ELR (cell line): ENCODE measurements at places on chromosomes 1 and 21.

DNA sequence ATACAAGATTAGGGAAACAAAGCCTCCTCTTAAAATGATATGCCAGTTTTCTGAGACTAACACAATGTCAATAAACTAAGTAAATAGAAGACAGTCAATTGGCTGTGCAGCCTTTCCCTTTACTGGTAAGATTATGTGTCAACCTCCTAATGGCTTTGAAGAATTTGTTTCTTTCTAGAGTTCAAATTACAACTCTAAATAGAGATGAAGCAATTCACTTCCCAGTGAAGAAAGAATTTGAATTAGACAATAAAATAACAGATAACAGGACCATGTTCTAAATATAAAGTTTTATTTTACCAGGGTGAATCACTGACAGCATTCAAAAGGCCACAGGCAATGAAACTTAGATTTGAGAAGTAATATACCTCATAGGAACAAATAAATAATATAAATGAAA lies 680.3 kb downstream of the PLA2G4A start:
- no peak for DNase-seq

DNA sequence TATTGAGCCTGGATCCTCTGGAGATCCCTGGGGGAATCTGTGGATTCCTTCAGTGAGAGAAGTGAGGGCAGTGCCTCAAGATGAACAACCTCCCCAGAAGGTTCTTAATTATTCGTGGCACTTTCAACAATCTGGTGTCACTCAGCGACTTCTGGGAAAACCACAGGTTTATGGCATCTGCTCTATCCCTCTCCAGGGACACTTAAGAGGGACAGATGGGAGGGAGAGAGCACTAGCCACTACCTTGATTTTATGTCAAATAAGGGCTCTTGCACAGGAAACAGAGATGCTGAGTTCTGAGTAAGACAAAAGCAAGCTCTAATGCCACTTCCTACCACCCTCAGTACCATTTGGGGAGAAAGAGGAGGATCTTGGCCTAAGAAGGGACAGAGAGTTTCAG lies 21.2 kb upstream of the CHI3L1 start:
- no peak for DNase-seq

DNA sequence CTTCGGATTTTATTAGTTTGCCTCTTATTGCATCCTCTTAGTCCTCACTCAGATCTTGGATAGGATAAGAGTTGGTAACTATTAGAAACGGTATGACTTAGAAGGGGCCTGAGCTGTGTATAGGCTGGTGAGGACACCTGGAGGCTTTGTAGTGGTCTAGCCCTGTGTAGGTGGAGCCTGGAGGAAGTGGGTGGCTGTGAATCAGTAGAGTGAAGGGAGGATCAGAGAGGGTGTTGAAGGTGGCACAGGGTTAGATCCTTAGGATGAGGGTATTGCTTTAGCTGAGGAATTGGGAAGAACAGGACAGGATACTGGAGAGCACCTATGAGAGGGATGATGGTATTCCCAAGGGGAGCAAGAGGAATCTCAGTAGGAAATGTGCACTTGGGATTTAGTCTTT lies 5.7 kb downstream of the VANGL1 start:
- DNase-seq: no peak

GRCh38 chr1:109917768-109918606 lies 7.3 kb downstream of the CSF1 start:
- DNase-seq: no peak

DNA sequence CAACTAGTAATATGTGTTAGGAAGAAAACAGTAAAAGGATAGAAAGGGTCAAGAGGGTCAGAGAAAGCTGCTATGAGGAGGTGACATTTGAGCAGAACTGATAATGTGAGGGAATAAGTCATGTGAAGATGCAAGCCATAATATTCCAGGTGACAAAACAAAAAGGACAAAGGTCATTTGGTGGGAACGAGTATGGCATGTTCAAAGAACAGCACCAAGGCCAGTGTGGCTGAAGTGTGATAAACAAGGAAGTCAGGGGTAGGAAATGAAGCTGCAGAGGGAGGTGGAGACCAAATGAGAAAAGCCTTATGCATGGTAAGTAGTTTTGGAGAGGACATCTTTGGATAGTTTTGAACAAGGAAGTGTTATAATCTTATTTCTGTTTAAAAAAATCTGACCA lies 46.7 kb downstream of the LPGAT1 start:
- no peak for DNase-seq

DNA sequence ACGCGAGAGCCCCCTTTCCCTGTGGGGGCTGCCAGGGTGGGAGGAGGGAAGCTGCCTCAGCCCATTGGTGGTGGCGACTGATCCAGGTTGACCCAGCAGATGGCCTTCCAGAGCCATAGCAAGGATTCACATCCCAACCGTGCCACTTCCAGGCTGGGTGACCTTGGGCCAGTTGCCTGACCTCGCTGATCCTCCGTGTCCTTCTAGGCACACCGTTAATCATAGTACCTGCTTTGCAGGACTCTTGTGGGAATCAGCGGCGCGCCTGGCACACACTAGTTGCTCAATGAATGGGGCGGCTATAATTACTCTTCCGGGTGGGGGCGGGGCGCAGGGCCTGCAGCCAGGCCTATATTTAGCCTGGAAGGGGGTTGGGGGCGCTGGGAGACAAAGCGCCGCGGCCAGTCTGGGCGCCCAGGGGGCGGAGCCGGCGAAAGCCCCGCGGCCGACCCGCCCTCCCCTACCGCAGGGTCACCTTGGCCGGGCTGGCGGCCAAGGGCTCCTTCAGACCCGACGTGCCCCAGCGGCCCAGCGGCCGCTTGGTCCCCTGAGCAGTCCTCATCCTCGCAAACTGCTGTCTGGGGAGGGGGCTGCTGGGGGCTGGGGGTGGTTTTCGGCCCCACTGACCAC lies 5.1 kb downstream of the HSPB7 start:
- DNase-seq: peak; percentile 30

GRCh38 chr1:111190931-111191451 lies 9.5 kb downstream of the DENND2D start:
- DNase-seq: peak; percentile 51

- no peak for DNase-seq
These were observed 15.6 kb upstream of the PLEKHG5 start for GRCh38 chr1:6507037-6507428.

DNA sequence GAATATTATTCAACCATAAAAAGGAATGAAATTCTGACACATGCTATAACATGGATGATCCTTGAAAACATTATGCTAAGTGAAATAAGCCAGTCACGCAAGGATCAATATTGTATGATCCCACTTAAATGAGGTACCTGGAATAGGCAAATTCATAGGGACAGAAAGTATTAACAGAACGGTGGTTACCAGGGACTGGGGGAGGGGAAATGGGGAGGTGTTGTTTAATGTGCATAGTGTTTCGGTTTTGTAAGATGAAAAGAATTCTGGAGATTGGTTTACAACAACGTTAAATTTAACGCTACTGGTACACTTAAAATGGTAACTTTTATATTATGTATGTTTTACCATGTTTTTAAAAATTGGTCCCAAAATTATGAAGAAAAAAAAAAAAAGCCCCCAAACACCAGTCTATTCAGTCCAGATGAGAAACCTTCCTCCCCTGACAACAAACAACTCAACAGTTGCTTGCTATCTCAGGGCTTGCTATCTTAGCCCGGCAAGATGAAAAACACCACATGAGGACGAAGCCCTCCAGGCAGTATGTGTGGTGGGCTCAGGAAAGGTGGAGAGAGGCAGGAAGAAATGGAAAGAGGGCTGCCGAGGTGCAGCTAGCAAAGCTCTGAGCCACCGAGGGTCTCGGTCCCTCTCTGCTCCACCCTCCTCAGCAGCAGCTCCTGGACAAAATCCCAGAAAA lies 8.5 kb downstream of the NUAK2 start:
- no peak for DNase-seq

- no peak for DNase-seq
These were observed 2.5 kb upstream of the STUM start for GRCh38 chr1:226545836-226546596.
